Frontal cortex (tissue), 4 donors: ENCODE measurements at places on chromosomes 3 and 15.

- DNase-seq, result no peak
Measured at GRCh38 chr3:23811919-23812318, 6.2 kb downstream of the UBE2E1 start.

- DNase-seq, result no peak
Measured at GRCh38 chr15:90124507-90124906, 22.2 kb upstream of the IDH2 start.

GRCh38 chr3:160129459-160130061 lies 95.7 kb upstream of the C3orf80 start:
- DNase-seq, result no peak

- DNase-seq, result no peak
Measured at GRCh38 chr3:177361081-177361938, 164.0 kb upstream of the TBL1XR1 start.

DNA sequence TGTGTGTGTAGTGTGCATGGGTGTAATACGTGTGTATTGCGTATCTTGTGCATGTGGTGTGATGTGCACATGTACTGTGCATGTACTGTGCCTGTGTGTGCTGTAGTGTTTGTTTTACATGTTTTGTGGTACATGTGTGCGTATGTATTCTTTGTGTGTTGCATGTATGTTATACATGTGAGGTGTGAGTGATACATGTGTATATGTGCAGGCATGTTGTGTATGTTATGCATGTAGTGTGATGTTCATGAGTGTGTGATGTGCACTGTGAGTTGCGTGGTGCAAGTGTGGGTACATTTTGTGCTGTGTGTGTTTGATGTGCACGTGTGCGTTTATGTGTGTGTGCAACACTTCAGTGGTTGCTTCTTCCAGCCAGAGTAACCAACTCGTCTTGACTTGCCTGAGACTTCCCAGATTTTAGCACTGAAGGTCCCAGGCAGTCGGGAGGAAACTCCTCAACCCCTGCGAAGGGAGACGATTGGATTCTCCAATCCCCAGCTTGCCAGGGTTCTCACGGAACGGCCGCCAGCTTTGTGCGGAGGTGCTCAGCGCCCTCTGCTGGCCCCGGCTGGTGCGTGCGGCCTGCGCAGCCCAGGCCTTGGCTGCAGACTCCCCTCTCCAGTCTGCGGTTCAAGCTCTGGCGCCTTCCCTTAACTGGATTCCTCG lies 3.6 kb downstream of the GALNT15 start:
- DNase-seq, result peak; percentile 79

DNA sequence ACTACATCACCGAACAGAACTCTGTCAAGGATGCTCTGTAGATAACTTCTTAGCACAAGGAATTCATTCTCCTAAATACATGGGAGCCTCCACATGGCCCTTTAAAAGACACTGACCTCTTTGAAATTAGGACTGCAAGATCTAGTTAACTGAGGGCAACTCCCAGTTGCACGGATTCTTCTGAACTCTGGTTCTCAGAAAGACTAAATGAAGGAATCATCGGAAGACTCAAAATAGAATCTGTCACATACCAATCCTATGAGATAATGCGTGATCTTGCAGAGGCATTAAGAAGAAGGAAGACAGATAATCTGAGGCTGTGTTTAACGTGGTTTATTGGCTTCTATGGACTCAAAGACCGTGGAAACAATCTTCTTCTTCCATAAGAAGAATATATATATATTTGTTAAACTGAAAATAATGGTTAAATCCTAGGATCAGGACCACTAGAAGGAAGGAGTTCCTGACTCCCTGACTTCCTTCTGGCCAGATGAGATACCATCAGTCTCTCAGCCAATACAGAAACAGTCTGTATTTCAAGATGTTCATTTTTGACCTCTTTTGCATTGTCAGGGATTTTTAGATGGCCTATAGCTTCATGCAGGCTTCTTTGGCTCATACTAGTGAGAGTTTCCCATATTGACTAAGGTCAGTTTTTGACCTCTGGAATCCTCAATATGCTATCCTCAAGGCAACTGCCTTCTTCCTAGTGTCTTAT lies 33.9 kb upstream of the TBC1D23 start:
- DNase-seq, result no peak

- no peak for DNase-seq
Measured at GRCh38 chr15:70356919-70357318, 259.2 kb upstream of the TLE3 start.
